ENCODE measurements at places on chromosomes 1 and 21.

DNA sequence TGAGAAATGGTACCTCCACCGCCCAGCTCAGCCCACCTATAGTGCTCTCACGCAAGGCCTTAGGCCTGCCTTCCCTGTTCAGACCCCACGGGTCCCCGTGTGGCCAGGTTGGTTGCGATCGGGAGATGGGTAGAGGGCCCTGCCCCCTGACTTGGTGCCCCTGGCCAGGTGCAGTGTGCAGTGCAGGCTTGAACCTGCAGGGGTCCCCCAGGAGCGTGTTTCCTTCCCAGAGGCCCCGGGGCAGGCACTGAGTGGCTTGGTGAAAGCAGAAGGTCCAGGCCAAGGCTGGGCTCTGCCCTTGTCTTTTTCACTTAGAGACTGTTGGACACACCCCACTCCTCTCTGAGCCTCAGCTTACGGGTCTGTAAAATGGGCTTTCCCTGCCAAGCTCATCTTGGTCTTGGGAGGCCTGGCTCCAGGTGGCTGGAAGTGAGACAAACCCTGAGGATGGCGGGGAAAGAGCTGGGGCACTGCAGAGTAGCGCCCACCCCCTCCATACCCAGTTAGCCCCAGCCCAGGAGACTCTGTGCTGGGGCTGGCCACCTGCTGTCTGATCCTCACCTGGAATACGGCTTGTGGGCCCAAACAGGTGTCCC is 9.3 kb upstream of the HES5 start:
- no peak overlapping the region for H3K27ac ChIP-seq
- no peaks in the 10 kb centered on the region for H3K27me3 ChIP-seq
- no peaks in the 10 kb centered on the region for H3K4me1 ChIP-seq
- H3K4me3 ChIP-seq, result no peak overlapping the region

GRCh38 chr1:44802306-44803061 is 2.3 kb downstream of the PLK3 start:
- peak overlapping the region; percentile 23 for H3K27ac ChIP-seq
- H3K27me3 ChIP-seq, result no peaks in the 10 kb centered on the region
- peak overlapping the region; percentile 74 for H3K4me3 ChIP-seq
- peak; percentile 50 for DNase-seq

DNA sequence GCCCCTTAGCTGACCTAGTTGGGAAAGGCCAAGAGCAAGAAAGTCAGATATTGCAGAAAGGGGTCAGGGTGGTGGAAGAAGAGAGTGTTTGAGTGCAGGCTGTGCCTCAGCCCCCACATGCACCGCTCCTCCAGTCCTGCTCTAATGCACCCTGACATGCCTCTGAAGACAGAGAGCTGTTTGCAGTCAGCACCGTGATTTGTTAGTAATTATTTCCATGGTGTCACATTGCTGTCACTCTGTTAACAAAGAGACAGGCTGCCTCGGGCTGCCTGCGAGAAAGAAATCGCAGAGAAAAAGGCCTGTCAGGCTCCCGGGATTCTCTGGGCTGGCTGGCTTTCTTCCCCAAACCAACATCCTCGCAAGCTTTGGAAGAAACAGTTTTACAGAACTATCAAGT is 58.3 kb downstream of the ERI3 start:
- peaks cover 34% of the 10 kb centered on the region for H3K36me3 ChIP-seq
- DNase-seq, result no peak
- peaks cover 50% of the 10 kb centered on the region for H3K4me1 ChIP-seq
- no peaks in the 10 kb centered on the region for H3K27me3 ChIP-seq

DNA sequence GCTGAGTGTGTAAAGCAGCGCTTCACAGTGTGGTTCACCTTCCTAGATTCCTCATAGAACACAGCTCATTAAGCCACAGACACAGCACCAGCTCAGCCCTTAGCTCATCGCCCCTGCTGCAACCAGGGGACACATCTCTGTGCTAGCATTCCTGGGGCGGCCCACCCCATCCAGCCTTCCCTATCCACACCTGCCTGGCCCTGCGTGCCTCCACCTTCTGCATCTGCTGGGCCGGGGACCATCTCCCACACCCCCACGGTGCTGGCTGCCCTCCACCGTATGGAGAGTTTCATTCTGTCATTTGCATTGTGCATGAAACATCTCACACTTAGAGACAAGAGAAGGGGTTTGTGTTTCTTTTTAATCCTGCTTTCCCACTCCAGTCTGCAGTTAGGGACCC is 35.8 kb upstream of the PRSS38 start:
- H3K36me3 ChIP-seq, result no peaks in the 10 kb centered on the region
- no peaks in the 10 kb centered on the region for H3K4me1 ChIP-seq
- DNase-seq, result no peak
- no peak overlapping the region for H3K4me3 ChIP-seq
- H3K27ac ChIP-seq, result no peak overlapping the region
- no peaks in the 10 kb centered on the region for H3K27me3 ChIP-seq

- H3K27ac ChIP-seq, result no peak overlapping the region
- no peaks in the 10 kb centered on the region for H3K36me3 ChIP-seq
- no peaks in the 10 kb centered on the region for H3K4me1 ChIP-seq
- no peak for DNase-seq
Measured at GRCh38 chr1:206128196-206128595, 11.0 kb upstream of the AVPR1B start.

DNA sequence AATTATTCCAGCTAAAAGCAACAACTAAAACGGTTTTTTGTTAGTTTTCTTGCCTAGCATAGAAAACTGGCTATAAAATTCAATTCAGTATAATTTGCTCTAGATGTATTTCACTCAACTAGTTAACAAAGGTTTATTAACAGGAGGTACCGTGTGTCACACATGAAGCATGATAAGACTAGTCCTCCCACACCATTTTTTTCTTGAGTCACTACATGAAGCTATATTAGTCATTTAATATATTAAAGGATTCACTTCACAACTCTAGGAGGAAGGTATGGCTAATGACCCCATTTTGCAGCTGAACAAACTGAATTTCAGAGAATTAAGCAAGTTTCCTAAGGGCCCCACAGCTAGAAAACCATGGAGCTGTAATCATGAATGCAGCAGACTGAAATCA is 307.8 kb upstream of the USP25 start:
- no peaks in the 10 kb centered on the region for H3K4me1 ChIP-seq
- H3K27me3 ChIP-seq, result no peaks in the 10 kb centered on the region
- DNase-seq, result no peak
- H3K4me3 ChIP-seq, result no peak overlapping the region
- no peak overlapping the region for H3K27ac ChIP-seq
- H3K36me3 ChIP-seq, result no peaks in the 10 kb centered on the region

DNA sequence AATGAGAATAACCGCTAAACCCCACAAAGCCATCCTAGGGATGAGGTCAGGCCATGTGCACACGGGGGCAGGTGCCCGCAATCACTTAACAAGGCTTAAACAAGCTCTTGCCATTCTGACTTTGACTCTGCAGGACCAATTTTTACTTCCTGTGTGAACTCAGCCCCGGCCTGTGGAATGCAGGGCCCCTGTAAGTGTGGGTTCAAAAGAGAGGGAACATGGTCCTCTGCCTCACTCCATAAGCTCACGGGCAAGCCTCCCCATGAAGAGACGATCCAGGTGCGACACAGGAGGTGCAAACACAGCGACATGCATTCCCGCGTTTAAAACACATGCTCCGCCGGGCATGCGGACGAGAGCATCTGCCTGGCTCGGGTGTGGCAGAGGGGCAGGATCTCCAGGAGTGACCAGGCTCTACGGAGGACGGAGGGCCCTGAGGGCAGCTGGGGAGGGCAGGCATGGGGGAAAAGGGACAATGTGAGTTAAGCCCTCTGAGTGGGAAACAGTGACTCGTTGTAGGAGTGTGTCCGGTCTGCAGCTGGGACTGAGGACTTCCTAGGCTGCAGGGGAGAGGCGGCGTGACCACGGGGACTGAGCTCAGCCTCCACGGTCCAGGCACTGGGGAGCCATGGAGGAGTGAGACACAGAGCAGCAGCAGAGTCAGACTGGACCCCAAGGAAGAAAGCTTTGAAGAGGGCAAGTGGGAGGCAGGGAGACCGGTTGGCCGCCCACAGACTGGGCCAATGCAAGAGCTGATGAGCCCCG is 40.6 kb upstream of the AJAP1 start:
- no peaks in the 10 kb centered on the region for H3K4me1 ChIP-seq
- no peaks in the 10 kb centered on the region for H3K36me3 ChIP-seq
- H3K27me3 ChIP-seq, result peaks cover 2% of the 10 kb centered on the region
- H3K4me3 ChIP-seq, result no peak overlapping the region
- no peak overlapping the region for H3K27ac ChIP-seq
- no peak for DNase-seq

GRCh38 chr1:15090373-15090772 is 63.2 kb upstream of the TMEM51 start:
- no peak overlapping the region for H3K4me3 ChIP-seq
- H3K27ac ChIP-seq, result no peak overlapping the region
- H3K4me1 ChIP-seq, result no peaks in the 10 kb centered on the region

DNA sequence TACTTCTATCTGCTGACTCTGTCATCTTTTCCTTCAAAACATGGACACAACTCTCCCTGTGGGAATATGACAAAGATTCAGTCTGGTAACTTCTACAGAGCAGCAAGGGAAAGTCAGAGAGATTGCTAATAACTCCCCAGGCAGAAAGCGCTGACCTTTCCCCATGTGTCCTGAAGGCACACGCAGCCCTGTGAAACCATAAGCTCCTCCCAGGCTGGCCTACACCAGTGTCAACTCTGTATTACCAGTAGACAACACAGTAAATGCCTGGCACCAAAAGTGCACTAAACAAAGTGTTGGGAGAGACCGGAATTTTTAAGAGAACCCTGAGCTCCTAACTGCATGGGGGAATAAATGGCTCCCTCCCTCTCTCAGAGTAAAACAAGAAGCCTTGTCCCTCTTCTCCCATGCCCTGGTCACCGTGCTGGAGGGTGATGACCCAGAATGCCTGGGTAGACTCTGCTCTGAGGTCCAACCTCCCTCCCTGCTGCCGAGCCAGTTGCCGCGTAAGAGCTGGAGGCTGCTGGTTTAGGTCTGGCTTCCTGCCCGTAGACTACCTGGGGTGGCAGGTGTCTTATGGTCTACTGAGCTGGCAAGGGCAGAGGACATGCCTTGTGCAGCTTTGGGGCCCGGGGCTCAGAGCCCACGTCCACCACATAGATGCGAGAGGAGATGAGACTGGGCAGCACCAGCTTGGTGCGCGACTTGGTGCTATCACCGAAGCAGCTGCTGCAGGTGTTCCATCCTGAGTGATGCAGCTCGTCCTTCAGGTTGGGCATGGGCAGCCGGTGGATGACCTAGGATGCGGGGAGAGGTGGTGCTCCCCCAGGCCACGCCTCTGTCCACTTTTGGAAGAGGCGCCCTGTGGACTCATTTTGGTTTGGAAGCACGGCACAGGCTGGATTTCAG is 3.9 kb downstream of the SELENBP1 start:
- no peak for DNase-seq
- no peak overlapping the region for H3K4me3 ChIP-seq
- peaks cover 44% of the 10 kb centered on the region for H3K4me1 ChIP-seq
- H3K27me3 ChIP-seq, result no peaks in the 10 kb centered on the region
- H3K27ac ChIP-seq, result peak overlapping the region; percentile 60

DNA sequence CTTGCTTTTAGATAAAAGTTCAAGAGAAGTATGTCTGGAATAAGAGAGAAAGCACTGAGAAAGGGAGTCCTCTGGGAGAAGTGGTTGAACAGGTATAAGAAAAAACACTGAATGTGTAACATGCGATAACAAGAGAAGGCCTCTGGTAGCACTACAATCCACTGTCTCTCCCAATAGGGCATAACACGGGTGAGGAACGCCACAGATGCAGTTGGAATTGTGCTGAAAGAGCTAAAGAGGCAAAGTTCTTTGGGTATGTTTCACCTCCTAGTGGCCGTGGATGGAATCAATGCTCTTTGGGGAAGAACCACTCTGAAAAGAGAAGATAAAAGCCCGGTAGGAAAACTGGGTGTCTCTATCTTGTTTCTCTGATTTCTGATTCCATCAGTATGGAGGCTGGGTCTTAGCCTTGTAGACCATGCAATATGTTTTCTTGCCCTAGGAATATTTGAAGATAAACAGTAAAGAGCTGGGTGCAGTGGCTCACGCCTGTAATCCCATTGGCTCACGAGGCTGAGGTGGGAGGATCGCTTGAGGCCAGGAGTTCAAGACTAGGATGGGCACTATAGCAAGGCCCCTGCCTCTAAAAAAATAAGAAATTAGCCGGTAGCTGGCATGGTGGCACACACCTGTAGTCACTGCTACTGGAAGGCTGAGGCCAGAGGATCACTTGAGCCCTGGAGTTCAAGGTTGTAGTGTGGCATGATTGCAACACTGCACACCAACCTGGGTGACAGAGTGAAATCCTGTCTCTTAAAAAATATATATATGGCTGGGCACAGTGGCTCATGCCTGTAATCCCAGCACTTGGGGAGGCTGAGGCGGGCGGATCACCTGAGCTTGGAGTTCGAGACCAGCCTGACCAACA is 40.4 kb downstream of the DAP3 start:
- H3K4me1 ChIP-seq, result no peaks in the 10 kb centered on the region
- no peaks in the 10 kb centered on the region for H3K27me3 ChIP-seq
- no peak for DNase-seq
- no peak overlapping the region for H3K4me3 ChIP-seq
- H3K36me3 ChIP-seq, result peaks cover 92% of the 10 kb centered on the region

GRCh38 chr1:74512170-74512915 is at the start of gene LRRC53:
TSS of gene LRRC53 (minus strand) at chr1:74512611. CDS start at chr1:74483349, 29,262 bp downstream.
- H3K36me3 ChIP-seq, result no peaks in the 10 kb centered on the region
- no peak within 1 kb of the TSS for H3K4me3 ChIP-seq
- no peaks in the 10 kb centered on the region for H3K27me3 ChIP-seq
- no peaks in the 10 kb centered on the region for H3K4me1 ChIP-seq
- no peak within 1 kb of the TSS for H3K27ac ChIP-seq

DNA sequence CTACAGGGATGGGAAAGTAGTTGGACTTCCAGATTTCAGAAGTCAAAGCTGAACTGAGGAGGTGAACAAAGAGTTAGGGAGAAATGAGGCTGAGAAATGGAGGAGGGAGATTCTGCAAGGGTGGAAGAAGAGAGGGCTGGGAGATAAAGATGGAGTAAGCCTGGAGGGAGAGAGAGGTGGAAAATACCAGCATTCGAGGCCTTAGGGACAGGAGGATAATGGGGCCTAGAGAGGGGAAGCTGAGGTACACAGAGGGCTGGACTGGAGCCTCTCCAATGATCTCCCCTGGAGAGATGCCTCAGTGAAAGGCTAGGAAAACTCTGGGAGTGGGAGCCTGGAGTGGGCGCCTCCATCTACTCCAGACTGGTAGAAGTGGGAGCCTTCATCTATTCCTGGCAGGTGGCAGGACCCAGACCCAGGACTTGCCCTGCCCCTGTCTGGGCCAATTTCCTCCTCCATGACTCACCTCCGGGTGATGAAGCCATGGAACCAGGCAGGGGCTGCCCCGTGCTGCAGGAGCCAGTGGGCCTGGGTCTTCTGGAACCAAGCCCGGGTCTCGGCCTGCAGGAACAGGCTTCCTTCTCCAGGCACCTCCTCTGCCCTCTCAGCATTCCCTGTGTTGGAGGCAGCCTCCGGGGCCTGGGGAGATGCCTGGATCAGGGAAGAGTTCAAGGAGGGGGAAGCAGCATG is 1.9 kb downstream of the SH2D2A start:
- H3K4me1 ChIP-seq, result peaks cover 7% of the 10 kb centered on the region
- no peaks in the 10 kb centered on the region for H3K36me3 ChIP-seq
- H3K27me3 ChIP-seq, result no peaks in the 10 kb centered on the region
- no peak overlapping the region for H3K27ac ChIP-seq

GRCh38 chr1:6519491-6519934 is 28.0 kb upstream of the PLEKHG5 start:
- H3K27ac ChIP-seq, result no peak overlapping the region
- peaks cover 13% of the 10 kb centered on the region for H3K36me3 ChIP-seq
- no peak for DNase-seq
- H3K27me3 ChIP-seq, result no peaks in the 10 kb centered on the region

GRCh38 chr1:69506311-69506710 is 61.4 kb upstream of the LRRC7 start:
- H3K4me3 ChIP-seq, result no peak overlapping the region
- H3K27ac ChIP-seq, result no peak overlapping the region
- no peaks in the 10 kb centered on the region for H3K4me1 ChIP-seq
- no peaks in the 10 kb centered on the region for H3K36me3 ChIP-seq
- no peaks in the 10 kb centered on the region for H3K27me3 ChIP-seq
